ENCODE measurements at places on chromosomes 7 and 10. TPM values are rescaled to one million over a fixed set of nuclear protein-coding genes. Genes with fewer than 3 reads are reported as not detected.

- no peak for DNase-seq
Measured at GRCh38 chr10:111865550-111865949, 318.0 kb downstream of the GPAM start.

GRCh38 chr7:8089036-8089780 lies 120.6 kb downstream of the GLCCI1 start:
- no peak for DNase-seq

GRCh38 chr10:121113385-121113696 lies 262.2 kb downstream of the WDR11 start:
- DNase-seq, result no peak

SPDYE3 gene
- total RNA-seq, result not detected

DNA sequence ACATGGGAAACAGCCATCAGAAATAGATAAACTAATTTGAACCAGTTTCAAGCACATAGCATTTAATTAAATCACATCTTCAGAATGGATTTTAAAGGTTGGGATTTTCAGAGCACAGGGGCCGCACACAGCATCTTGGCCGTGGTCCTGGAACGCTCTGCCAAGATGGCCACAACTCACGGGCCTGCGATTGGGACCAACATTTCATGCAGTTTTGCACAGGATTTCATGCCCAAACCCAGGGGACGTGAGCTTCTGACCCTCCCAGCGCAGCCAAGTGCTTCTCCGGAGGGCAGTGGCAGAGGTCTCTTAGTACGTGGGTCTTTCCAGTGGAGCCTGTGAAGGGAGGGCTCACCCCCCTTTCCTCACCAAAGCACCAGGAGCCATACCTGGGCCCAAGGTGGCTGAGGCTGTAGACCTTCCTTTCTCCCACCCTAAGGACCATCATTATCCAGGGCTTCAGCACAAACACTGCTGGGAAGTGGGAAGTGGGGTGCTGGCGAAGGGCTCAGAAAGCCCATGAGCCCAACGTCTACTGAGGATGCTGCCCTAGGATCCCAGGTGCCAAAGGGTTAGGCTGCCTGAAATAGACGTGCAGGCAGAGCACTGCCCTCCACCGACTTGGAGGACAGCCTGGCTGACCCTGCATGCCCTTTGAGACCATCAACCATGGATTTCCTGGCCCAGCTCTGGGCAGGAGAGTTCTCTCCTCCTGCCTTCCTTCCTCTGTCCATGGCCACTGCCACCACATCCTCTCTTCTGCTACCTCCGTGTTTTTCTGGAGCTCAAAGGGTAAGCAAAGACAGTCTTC lies 611.2 kb upstream of the MGMT start:
- no peak for DNase-seq

CELF2 gene
- total RNA-seq, result 68.4 TPM

EGR2 gene
- total RNA-seq, result 2.3 TPM

- DNase-seq, result no peak
Measured at GRCh38 chr10:82319562-82319961, 444.6 kb downstream of the NRG3 start.

DNA sequence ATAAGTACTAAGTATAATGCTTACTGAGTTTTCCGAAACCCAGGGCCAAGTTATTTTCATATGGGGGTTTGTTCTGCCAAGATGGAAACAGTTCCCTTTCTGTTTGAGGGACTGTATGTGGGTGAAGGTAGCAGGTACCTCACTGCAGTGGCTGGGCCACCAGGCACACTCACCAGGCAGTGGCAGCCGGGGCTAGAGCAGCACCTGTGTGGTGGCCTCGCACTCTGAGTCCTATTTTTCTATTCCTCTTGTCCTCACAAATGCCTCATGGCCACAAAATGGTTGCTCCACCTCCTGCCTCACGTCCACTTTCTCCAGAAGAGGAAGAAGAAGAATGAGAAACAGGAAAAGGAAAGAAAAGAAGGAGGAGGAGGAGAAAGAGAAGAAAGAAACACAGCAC lies 167.3 kb upstream of the SHH start:
- DNase-seq, result no peak

MSMB gene
- total RNA-seq, result not detected

AZGP1 gene
- 36.2 TPM for total RNA-seq

DNA sequence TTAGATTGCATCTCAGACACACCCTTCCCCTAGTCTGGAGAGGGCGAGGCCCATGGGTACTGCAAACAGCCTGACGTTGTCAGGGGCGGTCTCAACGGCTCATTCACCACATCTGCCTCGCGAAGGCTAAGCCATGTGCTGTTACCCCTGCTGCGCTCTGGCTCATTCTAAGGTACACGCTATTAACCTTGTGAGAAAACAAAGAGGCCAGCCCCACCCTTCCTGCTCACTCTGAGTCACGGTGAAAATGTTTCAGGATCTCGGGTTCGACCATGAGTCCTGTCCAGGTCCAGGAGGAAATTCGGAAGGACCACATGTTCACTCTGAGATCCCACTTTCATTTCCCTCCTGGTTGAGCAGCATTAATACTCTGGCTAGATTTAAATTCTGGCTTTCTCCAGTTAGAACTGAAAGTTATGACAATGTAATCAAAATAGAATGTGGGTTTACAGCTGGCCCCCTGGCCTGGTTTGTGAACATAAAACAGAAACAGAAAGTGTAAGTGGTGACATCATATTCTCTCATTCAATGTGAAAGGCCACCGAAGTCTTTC lies 55.2 kb downstream of the EGFR start:
- peak; percentile 54 for DNase-seq

DNA sequence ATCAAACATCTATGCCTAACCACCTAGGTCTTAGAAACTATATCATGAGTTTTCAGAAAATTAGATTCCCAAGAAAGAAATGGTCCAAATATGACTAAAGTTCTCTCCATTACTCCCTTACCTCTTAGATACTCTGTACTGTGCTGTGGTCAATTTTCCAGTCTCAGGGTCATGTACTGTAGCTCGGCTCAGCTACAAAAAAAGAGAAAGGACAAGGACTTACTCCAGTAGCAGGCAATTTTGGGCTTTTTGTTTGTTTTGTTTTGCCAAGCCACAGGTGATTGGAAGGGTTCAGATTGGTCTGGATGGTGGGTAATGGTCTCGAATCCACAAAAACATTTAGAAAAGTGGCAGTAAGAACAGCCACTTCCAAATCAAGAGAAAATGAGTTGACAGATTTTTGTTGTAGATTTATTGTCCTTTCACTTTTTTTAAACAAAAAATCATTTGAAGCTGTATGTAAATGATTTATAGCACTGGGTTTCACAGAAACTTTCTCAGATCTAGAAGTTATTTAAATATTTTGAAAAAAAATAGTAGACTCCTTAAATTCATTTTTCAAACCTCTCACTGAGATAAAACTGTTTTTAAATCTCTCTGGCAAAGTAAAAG lies 52.8 kb downstream of the P4HA1 start:
- DNase-seq, result no peak

PPP1R3C gene
- total RNA-seq, result 184 TPM

GRCh38 chr7:64882341-64883112 lies 20.5 kb upstream of the ZNF273 start:
- peak; percentile 85 for DNase-seq

GRCh38 chr7:34190299-34190698 lies 285.0 kb downstream of the BMPER start:
- peak; percentile 32 for DNase-seq

C10orf105 gene
- total RNA-seq, result 0.27 TPM

CCL26 gene
- total RNA-seq, result 3.2 TPM

- DNase-seq, result no peak
Measured at GRCh38 chr7:157897681-157898080, 560.9 kb downstream of the DNAJB6 start.

PRLHR gene
- total RNA-seq, result not detected
